ENCODE measurements at places on chromosomes 11 and 22.

DNA sequence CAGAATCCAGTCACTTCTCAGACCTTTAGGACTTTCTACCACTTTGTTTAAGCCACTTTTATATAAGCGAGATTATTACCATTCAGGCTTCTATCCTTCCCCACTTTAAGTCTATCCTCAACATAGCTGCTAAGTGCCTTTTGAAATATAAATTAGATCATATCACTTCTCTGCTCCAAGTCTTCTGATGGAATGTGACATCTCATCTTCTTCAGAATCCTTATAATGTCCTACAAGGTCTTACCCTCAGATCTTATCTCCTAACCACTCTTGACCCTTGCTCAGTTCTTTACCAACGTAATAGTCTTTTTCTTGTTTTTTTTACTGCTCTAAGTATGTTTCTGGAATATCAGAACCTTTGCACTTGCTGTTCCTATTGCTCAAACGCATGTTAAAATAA lies 188.7 kb downstream of the DYNC2H1 start:
- no peak for DNase-seq

GRCh38 chr11:134332189-134332631 lies 422 bp downstream of the GLB1L2 start:
- peak; percentile 58 for DNase-seq

DNA sequence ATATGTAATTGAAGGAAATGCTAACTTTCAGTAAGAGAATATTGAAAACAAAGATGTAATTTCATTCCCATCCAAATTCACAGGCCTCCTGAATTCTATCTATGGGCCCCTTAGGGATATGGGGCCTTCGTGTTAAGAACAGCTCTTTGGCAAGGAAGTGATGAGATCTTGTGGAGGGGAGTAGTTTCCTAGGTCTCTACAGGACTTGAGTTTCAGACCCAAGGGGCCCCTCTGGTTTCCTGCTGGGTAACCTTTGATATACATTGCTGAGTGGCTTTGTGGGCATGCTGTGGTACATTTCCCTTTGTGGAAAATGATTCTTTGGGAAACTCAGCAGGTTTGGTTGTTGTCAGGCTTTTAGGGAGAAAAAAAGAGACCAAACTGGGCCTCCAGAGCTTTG lies 6.2 kb downstream of the STIM1 start:
- no peak for DNase-seq

DNA sequence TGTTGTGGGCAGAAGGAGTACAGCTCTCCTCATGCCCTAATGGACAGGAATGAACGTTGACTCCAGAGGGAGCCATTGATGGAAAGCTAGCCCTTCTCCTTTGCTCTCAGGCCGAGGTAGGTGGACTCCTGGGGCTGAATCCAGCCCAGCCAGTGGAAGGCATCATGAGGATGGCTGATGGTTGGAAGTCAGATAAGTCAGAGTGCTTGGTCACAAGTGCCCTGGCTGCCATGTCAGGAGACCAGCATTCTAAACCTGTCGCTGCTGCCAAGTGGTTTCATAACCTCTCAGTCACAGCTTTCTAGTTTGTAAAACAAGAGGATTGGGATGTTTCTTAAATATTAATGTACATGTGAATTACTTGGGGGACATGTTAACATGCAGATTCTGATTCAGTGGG lies 32.3 kb downstream of the PIWIL4 start:
- no peak for DNase-seq

DNA sequence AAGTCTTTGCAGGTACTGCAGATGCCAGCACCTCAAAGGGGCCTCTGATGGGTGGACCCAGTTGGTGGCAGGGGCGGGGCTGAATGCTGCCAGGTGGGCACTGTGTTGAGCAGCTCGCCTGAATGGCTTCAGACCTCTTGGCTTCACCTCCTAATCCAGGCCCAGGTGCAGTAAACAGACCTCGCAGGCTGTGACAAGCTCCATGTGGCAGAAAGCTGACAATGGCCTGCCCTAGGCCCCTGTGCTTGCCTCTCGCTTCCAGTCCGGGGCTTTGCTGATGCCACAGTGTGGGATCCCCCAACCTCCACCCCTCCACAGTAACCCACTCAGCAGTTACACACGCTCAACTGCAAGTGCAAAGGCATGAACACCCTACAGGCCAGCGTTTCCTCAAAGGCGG lies 9.4 kb downstream of the IGLL1 start:
- DNase-seq: no peak

DNA sequence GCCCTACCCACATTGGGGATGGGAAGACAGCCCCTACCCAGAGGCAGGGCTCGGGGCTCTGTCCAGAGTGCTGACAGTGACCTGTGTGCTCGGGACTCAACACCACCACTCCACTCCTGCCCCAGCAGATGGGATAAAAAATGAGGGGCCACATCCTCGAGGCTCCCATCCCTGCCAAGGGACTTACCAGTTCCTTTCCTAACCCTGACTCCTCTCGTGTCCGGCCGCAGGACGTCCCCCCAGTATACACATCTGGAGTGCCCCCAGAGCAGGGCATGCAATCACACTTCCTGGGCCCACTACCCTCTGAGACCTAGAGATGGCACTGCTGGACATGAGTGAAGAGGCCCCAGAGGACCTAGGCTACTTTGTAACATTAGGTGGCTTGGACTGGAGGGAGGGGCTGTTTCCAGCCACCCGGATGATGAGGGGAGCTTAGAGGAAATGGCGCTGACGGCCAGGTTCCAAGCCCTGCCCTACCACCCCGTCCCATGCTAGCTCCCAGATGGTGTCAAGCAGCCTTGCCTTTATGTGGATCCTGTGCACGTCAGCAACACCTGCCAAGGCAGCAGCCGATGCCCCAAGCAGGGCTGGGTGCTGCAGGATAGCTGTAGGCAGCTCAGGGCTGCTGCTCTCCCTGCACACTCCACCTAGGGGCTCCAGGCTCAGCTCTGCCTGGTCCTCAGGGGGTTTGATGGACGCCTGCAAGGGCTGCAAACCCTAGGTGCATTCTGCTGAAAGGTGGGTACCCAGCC lies 86.6 kb downstream of the DGCR2 start:
- peak; percentile 31 for DNase-seq

GRCh38 chr11:88213406-88213805 lies 38.2 kb upstream of the RAB38 start:
- DNase-seq: no peak

- no peak for DNase-seq
Observed at GRCh38 chr22:24696551-24697001, 77.9 kb downstream of the PIWIL3 start.

DNA sequence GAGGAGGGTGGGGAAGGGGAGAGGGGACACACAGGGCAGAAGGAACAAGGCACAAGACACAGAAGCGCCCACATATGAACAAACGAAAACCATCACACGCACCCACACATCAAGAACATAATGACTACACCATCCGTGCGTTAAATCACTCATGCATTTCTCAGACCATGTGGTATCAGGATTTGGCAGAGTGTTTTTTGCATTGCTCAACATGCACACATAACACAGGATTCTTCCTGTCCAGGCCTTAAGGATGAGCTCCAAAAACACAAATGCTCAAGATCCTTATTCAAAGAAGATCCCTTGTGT lies 309.5 kb downstream of the CADM1 start:
- DNase-seq: no peak

DNA sequence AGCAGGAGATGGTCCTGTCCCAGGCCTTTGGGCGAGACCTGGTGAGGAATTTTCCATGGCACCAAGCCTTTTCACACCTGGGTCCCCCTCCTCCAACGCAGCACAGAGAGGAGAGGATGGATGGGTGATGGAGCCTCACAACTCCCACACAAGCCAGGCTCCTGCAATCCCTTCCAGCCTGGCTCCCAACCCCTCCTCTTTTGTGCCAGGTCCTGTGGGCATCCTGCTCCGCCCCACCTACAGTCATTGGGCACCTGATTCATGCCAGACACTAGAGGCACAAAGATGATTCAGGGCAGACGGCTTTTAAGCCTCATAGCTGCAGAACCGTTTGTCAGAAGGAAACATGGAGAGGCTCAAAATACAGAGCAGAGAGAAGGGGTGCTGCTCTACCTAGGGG lies 16.1 kb upstream of the MYRF start:
- no peak for DNase-seq

- DNase-seq: no peak
Observed at GRCh38 chr22:30021338-30021737, 58.9 kb upstream of the HORMAD2 start.

- no peak for DNase-seq
Observed at GRCh38 chr22:28812516-28812915, 12.1 kb upstream of the XBP1 start.

GRCh38 chr11:63443714-63444113 lies 47.3 kb downstream of the PLAAT5 start:
- DNase-seq: no peak

- DNase-seq: no peak
Observed at GRCh38 chr11:37450613-37451012, 852.6 kb upstream of the RAG2 start.

DNA sequence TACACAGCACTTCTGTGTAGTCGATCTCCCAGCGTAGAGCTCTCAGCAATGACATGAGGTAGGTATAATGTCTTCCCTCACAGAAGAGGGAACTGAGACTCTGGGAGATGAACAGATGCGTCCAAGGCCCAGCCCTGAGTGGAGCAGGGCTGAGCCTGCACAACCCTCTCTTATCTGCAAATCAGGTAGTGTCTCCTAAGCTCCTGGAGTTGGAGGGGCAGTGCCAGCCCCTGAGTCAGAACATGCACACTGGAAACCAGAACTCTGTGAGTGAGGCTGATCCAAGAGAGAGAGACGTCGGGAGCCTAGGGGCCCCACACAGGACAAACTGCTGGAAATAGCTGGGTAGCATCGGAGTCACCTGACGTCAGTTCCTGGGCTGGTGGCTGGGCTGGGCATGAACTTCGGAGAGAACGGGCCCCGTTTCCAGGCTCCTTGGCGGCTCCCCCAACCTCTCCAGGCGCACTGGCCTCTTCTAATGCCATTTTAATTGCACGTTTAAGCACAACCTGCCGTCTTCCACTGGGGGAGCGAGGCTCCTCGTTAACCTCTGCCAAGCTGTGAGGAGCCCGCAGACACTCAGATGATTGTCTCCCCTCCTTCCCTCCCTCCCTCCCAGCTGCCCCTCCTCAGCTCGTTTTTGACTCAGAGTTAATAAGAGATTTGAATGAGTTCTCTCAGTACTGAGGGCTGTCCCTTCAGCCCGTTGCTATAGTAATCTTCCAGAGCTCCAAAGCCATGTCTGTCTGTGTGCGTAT lies 191.2 kb upstream of the TBCEL start:
- no peak for DNase-seq

- DNase-seq: no peak
Observed at GRCh38 chr11:70030412-70030811, 47.7 kb upstream of the ANO1 start.

DNA sequence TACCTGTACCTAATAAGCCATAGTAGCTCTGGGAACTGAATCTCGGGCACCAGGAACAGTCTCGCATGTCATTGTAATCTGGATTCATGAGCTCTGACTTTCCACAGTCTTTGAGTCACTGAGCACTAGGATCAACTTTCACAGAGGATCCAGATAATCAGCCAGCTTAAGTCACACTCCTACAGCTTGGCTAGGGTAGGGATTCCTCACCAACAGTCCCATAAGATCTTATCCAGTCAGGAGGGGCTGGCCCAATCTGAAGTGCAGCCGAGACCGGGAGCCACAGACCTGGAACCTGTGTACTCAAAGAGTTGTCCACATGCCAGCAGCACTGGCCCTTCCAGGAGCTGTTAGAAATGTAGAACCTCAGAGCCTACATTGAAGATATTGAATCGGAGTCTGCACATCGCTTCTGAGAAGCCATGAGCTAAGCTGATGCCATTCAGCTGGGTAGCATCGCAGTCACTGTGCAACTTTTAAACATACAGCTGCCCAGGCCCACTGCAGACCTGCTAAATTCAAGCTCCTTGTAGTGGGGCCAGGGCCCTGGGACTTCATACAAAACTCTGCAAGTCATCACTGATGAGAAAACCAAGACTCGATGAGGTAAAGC lies 538.8 kb upstream of the B3GAT1 start:
- DNase-seq: no peak
